ENCODE measurements at places on chromosomes 16 and 17.

GRCh38 chr16:53111078-53111791, 56.4 kb downstream of the CHD9 start:
- H3K27ac ChIP-seq = no peak overlapping the region
- H3K4me1 ChIP-seq = no peaks in the 10 kb centered on the region
- H3K36me3 ChIP-seq = no peaks in the 10 kb centered on the region
- no peak for DNase-seq
- H3K27me3 ChIP-seq = no peaks in the 10 kb centered on the region

DNA sequence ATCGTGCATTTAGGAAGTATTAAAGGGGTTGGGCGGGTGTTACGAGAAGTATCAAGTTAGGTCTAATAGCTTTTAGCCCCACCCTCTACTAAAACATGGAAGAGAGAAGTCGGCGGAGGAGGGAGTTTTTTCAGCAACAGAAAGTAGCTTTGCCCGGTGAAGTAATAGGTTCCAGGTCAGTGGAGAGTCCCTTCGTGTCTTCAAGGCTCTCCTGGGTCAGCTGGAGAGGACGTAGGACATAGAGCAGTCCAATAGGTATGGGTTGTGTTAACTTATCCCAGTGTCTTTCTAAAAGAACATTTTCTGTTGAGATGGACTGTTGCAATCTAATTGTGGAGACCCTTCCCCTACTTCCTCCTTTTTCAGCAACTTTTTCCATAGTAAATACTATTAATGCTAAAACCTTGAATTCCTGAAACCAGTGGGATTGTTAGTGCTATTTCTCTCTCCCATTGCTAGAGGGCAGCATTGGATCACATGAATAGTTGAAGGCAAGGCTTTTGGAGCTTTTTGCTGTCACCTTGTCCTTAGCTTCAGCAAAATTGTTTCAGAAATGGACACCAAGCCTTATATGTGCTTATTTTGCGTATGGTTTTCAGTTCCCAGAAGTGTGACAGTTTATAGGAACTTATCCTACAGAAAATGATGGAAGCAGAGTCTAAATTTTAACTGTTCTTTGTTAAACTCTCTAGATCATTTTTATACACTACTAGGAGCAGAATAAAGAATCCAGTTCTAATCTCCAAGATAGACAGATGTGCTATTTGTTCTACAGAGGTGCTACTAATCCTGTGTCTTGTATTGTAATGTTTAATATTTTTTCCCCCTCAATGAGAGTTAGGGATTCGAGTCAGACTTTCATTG, 38.4 kb downstream of the UTP18 start:
- H3K4me1 ChIP-seq = peaks cover 33% of the 10 kb centered on the region
- peak; percentile 83 for DNase-seq
- H3K36me3 ChIP-seq = peaks cover 6% of the 10 kb centered on the region
- H3K27ac ChIP-seq = peak overlapping the region; percentile 81

DNA sequence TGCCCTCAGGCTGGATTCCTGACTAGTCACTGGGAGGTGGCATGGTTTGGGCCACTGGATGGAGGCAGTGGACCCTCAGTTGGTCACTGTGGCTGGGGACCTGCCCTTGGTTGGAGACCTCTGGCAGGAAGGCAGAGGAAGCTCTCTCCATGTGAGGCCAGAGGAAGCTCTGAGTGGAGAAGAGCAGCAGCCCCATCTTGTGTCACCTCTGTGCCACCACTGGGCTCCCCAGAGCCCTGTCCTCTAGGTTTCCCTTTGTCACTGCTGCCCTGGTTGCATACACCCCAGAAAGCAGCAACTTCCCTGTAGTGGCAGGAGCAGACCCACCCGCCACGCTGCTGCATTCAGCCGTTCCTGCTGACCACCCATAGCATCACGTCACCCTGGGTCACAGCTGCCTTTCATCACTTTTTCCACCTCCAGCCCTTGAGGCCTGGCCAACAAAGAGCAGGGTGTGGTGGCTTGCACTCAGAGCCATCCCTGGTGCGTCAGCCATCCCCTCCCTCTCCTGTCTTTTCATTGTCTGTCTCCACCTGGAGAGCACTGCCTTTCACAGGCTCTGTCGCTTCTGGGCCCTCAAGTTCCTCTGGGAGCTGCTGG, 11.9 kb downstream of the CTRL start:
- no peak overlapping the region for H3K4me3 ChIP-seq
- H3K4me1 ChIP-seq = peaks cover 13% of the 10 kb centered on the region
- H3K27ac ChIP-seq = no peak overlapping the region
- no peak for DNase-seq

DNA sequence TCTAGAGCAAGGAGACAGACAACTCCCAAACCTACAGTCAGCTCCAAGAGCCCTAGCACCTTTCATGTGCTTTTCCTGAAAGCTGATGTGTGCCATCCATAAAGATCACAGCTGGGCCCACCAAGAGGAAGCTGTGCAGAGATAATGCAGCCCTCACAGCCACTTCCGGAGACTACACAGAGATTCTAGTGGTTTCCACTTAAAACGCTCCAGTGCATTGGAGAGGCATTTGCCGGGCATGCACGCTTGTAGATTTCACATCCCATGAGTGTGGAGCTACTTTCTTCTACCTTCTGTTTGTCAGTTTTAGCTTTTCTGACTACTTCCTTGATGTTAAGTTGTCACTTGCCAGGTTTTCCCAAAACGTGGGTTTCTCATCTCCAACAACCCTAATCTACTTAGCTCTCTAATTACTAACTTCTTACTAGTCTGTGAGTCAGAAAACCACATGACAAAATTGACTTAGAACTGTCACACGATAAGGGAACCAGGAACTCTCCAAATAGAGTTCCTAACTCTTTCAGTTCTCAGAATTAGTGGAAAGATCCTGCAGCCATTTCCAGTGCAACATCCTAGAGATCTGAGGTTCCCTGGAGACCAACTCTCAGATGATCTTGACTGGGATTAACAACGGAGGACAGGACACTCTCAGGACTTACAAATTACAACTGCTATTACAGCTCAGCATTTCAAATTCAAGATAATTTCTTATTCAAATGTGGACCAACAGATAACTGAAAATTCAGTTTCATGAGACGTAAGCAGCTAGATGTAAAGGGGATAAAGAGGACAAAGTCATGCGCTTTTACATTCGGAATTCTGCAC, 28.6 kb downstream of the PMP22 start:
- no peaks in the 10 kb centered on the region for H3K36me3 ChIP-seq
- H3K4me1 ChIP-seq = no peaks in the 10 kb centered on the region
- H3K27ac ChIP-seq = no peak overlapping the region
- no peak for DNase-seq

- no peak overlapping the region for H3K4me3 ChIP-seq
- H3K4me1 ChIP-seq = no peaks in the 10 kb centered on the region
- H3K36me3 ChIP-seq = no peaks in the 10 kb centered on the region
- H3K27me3 ChIP-seq = no peaks in the 10 kb centered on the region
Measured at GRCh38 chr16:10828851-10829366, 10.3 kb upstream of the TVP23A start.

- H3K36me3 ChIP-seq = no peaks in the 10 kb centered on the region
- no peak overlapping the region for H3K27ac ChIP-seq
- H3K4me1 ChIP-seq = peaks cover 44% of the 10 kb centered on the region
Measured at GRCh38 chr16:57479205-57479975, 6.9 kb downstream of the DOK4 start.

- no peak overlapping the region for H3K27ac ChIP-seq
- no peak for DNase-seq
- no peak overlapping the region for H3K4me3 ChIP-seq
- H3K27me3 ChIP-seq = no peaks in the 10 kb centered on the region
- H3K4me1 ChIP-seq = peaks cover 12% of the 10 kb centered on the region
- H3K36me3 ChIP-seq = no peaks in the 10 kb centered on the region
Measured at GRCh38 chr17:43416998-43417890, 18.5 kb downstream of the ARL4D start.

DNA sequence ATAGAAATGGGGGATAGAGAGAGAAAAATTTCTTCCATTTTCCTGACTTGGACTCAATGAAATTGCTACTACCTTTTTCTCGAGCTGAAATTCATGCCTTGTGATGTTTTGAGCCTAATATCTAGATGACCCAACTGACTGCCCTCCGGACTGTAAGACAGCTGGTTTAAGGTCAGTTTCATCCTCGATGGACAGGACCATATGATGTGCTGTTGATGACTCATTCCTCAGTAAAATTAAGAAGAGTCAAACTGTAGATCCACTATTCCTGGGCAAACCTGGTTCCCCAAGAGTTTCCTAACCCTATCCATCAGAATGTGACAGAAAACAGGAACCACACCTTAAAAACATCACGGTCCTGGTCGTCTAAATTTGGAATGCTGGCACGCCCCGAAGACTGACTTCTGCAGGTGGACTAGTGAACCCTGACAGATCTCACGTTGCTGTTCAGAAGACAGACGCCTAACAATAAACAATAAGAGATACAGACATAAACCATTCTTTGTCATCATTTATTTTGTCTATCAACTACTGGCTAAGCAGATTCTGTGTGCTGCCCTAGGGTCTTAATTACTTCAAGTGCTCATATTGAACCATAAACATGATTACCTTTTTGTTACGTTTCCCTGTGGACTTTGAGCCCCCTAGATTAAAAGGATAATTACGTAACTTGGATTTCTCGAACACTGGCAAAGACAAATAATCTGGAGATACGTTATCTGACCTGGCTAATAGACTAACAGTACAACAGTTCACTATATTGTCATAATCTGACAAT, 45.1 kb upstream of the NOS2 start:
- H3K4me3 ChIP-seq = no peak overlapping the region
- H3K27ac ChIP-seq = no peak overlapping the region
- H3K27me3 ChIP-seq = no peaks in the 10 kb centered on the region
- DNase-seq = no peak
- peaks cover 4% of the 10 kb centered on the region for H3K4me1 ChIP-seq
- no peaks in the 10 kb centered on the region for H3K36me3 ChIP-seq

DNA sequence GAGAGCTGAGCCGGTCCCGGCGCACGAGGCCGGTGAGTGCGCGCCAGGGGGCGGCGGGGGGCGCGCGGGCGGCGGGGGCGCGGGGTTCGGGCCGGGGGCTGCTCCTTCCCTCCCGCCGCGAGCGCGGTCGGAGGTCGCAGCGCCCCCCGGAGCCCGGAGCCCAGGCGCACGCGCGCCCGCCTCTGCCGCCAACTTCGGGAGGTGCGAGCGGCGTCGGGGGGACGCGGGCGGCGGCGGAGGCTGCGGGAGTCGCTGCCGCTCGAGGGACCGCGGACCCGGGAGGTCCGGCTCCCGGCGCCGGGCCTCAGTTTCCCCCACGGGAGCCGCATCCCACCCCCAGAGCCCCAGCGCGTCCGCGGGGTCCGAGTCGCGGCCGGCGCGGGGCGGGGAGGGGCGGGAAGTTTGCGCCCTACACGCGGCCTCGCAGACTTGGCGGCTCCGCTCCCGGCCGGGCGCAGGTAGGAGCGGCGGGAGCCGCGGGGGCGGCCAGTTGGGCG, at the start of gene PRR35:
Gene PRR35 (plus strand): TSS at position 191 of the 497 bp plus-strand sequence. CDS start 2,901 bp downstream, outside the sequence.
- no peaks in the 10 kb centered on the region for H3K36me3 ChIP-seq
- no peaks in the 10 kb centered on the region for H3K4me1 ChIP-seq
- H3K27ac ChIP-seq = no peak within 1 kb of the TSS

DNA sequence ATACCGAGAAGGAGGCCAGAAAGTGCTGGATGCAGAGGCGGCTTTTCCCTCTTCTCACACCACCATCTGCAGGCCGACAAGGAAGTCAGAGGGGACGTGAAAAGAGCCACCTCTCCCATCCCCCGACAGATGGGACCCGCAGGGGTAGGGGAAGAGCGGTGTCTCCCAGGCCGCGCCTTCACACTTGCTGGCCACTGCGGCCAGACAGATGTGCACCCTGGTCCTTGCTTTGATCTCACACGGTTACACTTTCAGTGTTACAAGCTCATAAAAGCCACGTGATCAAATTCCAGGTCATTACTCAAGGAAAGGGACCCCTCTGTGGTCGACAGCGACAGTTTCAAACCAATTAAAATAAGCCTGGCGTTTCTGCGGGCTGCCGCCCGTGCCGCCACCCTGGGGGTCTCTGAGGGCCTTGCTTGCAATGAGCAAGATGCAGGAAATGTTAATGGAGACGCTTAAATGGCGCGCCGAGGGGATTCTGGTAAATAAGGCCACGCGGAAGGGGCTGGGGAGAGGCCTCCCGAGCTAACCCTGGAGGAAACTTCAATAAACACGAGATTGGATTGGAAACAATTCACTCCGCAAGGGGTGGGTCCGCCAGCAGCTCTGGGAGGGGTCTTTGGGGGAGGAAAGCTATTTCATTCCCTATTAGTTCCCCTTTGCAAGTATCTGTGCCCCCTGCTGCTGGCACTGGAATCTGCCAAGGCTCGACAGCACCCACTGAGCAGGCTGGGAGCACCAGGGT, 240.9 kb downstream of the ENGASE start:
- peaks cover 7% of the 10 kb centered on the region for H3K4me1 ChIP-seq
- H3K27me3 ChIP-seq = no peaks in the 10 kb centered on the region
- no peaks in the 10 kb centered on the region for H3K36me3 ChIP-seq
- H3K27ac ChIP-seq = no peak overlapping the region
- DNase-seq = peak; percentile 30

GRCh38 chr16:59634951-59635350, 900.8 kb upstream of the GOT2 start:
- H3K4me3 ChIP-seq = no peak overlapping the region
- H3K27ac ChIP-seq = no peak overlapping the region
- no peaks in the 10 kb centered on the region for H3K27me3 ChIP-seq
- peaks cover 8% of the 10 kb centered on the region for H3K4me1 ChIP-seq
- 0 out of 2 replicates have a peak, but pooled peaks cover 7% of the 10 kb centered on the region for H3K36me3 ChIP-seq

DNA sequence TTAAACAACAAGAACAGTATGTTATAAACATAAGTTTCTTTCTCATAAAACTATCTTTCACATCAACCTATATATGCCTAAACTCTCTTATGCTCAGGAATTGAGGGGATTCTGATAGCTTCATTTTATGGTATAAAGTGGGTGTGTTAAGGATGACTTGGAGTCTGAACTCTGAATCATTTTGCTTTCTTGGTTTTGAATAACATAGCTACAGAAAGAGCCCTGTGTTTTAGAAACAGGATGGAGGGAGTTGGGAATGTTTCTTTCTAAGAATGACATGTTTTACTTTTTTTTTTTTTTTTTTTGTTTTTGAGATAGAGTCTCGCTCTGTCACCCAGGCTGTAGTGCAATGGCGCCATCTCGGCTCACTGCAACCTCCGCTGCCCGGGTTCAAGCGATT, 50.1 kb downstream of the RHOT1 start:
- no peak overlapping the region for H3K4me3 ChIP-seq
- H3K27me3 ChIP-seq = no peaks in the 10 kb centered on the region
- no peak overlapping the region for H3K27ac ChIP-seq
- no peaks in the 10 kb centered on the region for H3K36me3 ChIP-seq
- no peak for DNase-seq

GRCh38 chr17:29154516-29155226, 25.5 kb downstream of the MYO18A start:
- H3K27me3 ChIP-seq = no peaks in the 10 kb centered on the region
- no peaks in the 10 kb centered on the region for H3K36me3 ChIP-seq
- peaks cover 16% of the 10 kb centered on the region for H3K4me1 ChIP-seq

DNA sequence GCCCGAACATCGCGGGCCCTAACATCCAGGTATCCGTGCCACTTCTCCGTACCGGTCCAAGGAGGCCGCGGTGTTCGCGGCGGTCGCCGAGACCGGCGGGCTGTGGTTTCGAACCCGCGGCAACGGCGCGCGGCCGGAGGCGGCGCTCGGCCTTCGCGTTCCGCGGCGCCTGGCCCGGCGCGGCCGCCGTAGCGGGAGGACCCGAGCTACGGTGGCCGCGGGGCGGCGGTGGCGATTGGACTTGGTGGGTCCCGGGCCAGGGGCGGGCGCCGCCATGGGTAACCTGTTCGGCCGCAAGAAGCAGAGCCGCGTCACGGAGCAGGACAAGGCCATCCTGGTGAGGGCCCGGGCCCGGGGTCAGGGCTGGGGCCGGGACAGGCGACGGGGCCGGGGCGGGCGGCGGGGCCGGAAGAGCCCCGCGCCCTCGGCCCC, at the start of gene CHMP6:
Gene CHMP6 (plus strand): TSS at position 197 of the 432 bp plus-strand sequence. CDS start 78 bp downstream, at position 275.
- no peaks in the 10 kb centered on the region for H3K36me3 ChIP-seq
- H3K4me1 ChIP-seq = peaks cover 4% of the 10 kb centered on the region
- no peak within 1 kb of the TSS for H3K27ac ChIP-seq
- peaks cover 4% of the 10 kb centered on the region for H3K27me3 ChIP-seq
- peak within 1 kb of the TSS; percentile 75 for H3K4me3 ChIP-seq

Data from GM23338 (cell line).